ENCODE measurements at places on chromosomes 7 and 10. TPM values are rescaled to one million over a fixed set of nuclear protein-coding genes. Genes with fewer than 3 reads are reported as not detected.

DNA sequence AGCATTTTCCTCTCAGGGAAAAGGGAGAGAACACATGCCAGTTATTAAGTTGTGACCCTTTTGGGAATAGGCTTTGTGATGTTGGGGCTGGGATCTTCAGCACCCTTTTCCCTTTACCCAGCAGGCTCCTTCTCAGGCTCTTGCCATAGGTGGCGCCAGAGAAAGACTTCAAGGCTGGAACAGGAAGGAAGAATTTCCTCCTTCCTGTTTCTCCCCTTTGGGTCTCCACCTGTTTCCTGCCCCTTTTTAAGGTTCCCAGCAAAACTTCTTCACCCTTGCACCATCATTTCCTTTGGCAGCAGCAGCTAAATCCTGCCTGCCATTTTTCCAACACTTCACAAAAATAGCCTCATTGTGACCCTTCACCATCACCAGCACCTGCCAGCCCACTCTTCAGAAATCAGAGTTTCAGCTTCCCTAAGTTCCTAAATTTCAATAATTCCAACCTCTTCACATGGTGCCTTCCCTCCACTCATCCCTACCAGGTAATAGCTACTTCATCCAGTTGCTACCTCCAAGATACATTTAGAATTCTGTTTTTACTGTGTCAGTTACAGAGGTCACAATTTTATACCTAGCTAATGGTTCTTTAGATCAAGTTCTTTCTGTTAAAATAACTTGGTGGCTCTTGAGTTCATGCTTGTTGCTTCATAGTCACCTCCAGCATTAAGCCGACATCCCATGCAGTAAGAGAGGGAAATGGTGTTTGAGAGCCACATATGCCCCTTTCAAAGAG lies 22.4 kb upstream of the FOXK1 start:
- H3K27ac ChIP-seq: no peak overlapping the region
- no peaks in the 10 kb centered on the region for H3K36me3 ChIP-seq
- H3K4me1 ChIP-seq: no peaks in the 10 kb centered on the region
- no peak overlapping the region for H3K4me3 ChIP-seq

DNA sequence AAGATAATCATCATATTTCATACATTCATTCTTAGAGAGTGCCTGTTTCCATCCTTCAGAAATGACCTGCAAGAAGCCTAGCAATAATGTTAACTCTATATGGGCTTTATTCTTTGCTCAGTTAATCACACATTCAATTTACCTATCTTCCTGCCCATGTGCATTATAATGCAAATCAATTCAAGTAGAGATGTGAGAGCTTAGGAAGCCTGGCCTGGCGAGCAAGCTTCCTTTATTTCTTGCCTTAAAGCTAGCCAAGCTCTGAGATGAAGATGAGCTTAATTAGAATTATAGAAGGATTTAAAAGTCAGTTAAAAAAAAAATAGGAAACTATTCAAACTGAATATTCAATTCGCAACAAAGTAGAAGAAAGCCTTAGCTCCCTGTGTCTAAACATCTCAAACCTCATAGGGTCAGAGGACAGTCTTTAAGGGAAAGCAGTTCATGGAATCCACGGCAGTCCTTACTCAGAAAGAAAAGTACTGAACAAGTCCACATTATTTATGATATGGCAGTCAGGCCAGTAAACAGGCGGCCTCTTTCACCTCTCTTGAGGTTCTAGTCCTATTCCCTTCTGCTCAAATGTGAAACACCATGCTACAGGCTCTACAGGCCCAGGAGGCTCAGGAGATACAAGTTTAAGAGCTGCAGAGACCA lies 214.1 kb downstream of the TFEC start:
- H3K4me1 ChIP-seq: no peaks in the 10 kb centered on the region
- H3K36me3 ChIP-seq: no peaks in the 10 kb centered on the region
- H3K27me3 ChIP-seq: no peaks in the 10 kb centered on the region
- no peak overlapping the region for H3K4me3 ChIP-seq

GRCh38 chr7:116075351-116076145 lies 45.0 kb upstream of the TFEC start:
- H3K4me1 ChIP-seq: no peaks in the 10 kb centered on the region
- H3K27me3 ChIP-seq: no peaks in the 10 kb centered on the region
- H3K4me3 ChIP-seq: no peak overlapping the region
- no peak for DNase-seq
- no peaks in the 10 kb centered on the region for H3K36me3 ChIP-seq

- H3K36me3 ChIP-seq: peaks cover 64% of the 10 kb centered on the region
- H3K27me3 ChIP-seq: no peaks in the 10 kb centered on the region
- DNase-seq: no peak
- H3K27ac ChIP-seq: no peak overlapping the region
Measured at GRCh38 chr7:77771901-77772300, 26.3 kb downstream of the TMEM60 start.

DNA sequence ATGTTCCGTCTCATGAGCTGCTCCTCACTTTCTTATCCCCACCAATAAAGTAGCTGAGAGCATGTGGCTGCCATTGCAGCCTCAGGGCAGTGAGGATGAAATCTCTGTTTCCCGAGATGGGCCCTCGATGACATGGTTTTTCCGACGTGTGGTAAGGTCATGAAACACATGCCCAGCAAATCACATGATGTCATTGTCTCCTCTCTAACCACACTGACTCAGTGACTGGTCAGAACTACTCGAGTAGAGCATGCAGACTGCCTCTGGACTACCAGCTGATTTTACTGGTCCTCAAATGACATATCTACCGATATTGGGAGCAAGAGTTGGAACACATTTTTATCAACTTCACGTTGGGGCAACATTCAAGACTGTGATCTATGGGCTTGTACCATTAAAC lies 786.1 kb downstream of the CNTNAP2 start:
- no peak overlapping the region for H3K4me3 ChIP-seq
- H3K36me3 ChIP-seq: no peaks in the 10 kb centered on the region
- DNase-seq: no peak
- H3K27me3 ChIP-seq: no peaks in the 10 kb centered on the region

- peak overlapping the region; percentile 14 for H3K4me3 ChIP-seq
- peak overlapping the region; percentile 37 for H3K27ac ChIP-seq
- H3K36me3 ChIP-seq: peaks cover 17% of the 10 kb centered on the region
- no peaks in the 10 kb centered on the region for H3K27me3 ChIP-seq
- no peak for DNase-seq
Measured at GRCh38 chr10:102546606-102547320, 43.0 kb downstream of the SUFU start.

- DNase-seq: no peak
- H3K27me3 ChIP-seq: no peaks in the 10 kb centered on the region
- no peaks in the 10 kb centered on the region for H3K4me1 ChIP-seq
- no peak overlapping the region for H3K27ac ChIP-seq
- no peak overlapping the region for H3K4me3 ChIP-seq
Measured at GRCh38 chr7:81641873-81642272, 128.0 kb downstream of the HGF start.

GRCh38 chr7:98788966-98789365 lies 80.8 kb downstream of the TMEM130 start:
- no peak for DNase-seq
- no peak overlapping the region for H3K27ac ChIP-seq
- no peaks in the 10 kb centered on the region for H3K4me1 ChIP-seq
- no peaks in the 10 kb centered on the region for H3K36me3 ChIP-seq

DNA sequence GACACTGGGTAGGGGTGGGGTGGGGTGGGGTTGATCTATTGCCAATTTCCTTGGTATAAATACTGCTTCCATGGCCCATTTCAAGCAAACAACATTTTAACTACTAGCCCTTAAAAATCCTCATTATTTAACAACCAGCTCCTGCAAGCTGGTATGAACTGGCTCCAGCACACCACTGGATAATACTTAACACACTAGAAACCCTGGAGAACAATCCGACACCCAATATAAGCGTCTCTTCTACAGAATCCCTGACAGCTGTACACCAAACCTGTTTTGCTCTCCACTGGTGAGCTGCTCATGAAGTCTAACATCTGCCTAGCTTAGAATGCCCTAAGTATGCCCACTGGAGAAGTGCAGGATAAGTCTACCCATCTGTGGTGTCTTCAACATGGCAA lies 116.8 kb downstream of the HIPK2 start:
- H3K27me3 ChIP-seq: no peaks in the 10 kb centered on the region
- peaks cover 16% of the 10 kb centered on the region for H3K4me1 ChIP-seq
- H3K27ac ChIP-seq: no peak overlapping the region
- no peak overlapping the region for H3K4me3 ChIP-seq

DNA sequence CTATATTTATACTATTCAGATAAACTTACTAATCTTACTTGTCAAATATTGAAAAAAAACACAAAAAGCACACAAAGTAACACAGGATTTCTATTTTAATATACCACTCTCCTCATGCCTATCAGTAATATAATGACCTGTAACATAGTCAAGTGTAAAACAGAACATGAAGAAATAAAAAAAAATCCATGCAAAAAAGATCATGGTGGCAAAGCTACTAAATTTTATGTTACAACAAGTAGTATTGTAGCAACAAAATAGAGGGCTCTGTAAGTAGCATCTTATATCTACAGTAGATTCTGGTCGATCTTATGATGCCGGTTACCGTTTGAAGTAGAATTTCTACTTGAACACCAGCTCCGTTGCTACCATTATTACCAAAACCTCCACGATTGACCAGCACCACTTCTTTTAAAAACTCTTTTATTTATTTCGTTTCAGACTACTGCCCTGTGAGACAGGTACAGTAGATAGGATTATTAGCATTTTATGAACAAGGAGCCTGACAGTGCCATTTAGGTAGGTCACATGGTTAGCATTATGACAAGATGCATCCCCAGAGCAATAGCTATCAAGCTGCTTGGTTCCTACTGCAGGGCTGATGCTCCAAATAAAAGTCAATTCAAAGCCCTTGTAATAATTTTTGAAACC lies 2.1 kb downstream of the CPED1 start:
- no peak overlapping the region for H3K4me3 ChIP-seq
- no peak overlapping the region for H3K27ac ChIP-seq
- peaks cover 74% of the 10 kb centered on the region for H3K4me1 ChIP-seq
- no peak for DNase-seq

DNA sequence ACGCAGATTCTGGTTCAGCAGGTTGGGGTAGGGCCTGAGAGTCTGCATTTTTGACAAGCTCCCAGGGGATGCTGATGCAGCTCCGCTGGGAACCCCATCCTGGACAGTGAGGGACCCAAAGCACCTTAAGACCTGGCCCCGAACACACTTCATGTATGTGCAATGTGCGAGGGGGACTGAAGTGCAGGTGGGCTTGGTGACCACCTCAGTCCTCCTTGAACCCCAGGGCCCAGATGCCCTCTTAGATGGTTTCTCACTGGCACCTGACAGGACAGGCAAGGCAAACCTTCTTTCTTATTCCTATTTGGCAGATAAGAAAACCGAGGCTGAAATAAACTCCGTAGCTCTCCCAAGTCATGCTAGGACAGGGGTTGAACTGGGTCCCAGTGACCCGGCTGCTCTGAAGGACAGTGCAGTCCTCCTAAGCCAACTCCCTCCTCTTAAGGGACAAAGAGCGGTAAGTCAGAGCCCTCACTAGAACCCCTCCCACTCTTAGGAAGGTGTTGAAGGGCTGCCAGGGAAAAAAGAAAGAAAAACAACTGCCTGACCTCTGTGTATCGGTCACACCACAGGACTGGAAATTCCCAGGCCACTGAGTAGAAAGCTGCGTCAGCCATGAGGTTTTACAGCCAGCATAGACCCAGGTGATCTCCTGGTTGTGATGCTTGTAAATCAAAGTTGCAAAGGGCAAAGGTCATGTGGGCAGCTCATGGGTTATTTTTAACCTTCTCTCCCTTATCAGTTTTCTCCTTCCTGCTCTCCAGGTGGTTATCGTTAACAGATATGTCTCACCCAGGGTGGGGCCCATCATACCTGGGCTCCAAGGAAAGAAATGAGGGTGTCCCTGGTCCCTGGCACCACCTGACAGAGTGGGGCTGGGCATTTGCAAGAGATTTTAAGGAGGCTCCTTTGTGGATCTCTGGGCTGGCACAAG lies 90.9 kb upstream of the SMNDC1 start:
- peaks cover 17% of the 10 kb centered on the region for H3K4me1 ChIP-seq
- no peaks in the 10 kb centered on the region for H3K36me3 ChIP-seq
- H3K27me3 ChIP-seq: no peaks in the 10 kb centered on the region
- DNase-seq: no peak

DNA sequence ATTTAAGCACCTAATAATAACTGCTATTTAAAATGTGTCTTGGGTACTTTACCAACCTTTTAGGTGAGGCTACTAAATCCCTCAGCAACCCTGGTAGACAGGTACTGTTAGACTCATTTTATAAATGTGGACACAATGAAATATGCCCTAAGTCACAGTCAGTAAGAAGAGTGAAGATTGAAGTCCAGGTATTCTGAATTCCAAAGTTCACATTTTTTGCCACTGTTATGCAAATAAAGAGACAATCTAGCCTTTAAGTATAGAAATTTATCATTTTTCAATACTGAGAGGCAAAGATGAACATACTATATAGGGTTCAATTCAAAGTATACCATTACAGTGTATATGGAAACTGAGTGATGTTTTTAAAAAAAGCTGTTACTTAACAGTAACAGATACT lies 102.7 kb downstream of the LMBR1 start:
- H3K4me3 ChIP-seq: no peak overlapping the region
- DNase-seq: no peak
- H3K4me1 ChIP-seq: no peaks in the 10 kb centered on the region
- peaks cover 5% of the 10 kb centered on the region for H3K36me3 ChIP-seq
- H3K27ac ChIP-seq: no peak overlapping the region

DNA sequence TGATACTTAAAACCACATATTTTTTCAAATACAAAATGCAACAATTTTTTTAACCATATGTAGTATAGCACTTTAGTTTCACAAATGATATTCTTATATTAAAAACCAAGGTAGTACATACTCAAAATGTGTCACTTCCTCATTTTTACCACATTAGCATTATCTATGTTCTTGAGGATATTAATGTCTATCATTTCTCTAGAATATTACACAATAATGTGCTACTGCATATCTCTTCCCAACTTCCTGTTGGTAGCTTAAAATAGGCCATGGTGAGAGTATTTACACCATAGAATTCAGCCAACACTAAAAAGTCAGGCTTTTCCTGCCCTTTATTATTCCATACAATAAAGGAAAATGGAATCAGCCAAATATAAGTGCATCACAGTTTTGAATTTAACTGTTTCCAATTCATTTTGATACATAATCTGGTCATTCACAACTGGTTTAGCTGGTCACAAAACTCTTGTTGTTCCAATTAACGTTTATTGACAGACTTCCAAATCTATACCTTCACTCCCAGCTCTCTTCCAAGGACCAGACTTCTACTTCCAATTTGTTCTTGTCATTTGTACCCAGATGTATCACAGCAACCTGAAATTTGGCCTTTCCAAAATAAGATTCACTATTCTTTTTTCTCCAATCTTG lies 20.0 kb upstream of the LRRC17 start:
- H3K4me3 ChIP-seq: no peak overlapping the region
- H3K36me3 ChIP-seq: no peaks in the 10 kb centered on the region
- H3K4me1 ChIP-seq: peaks cover 37% of the 10 kb centered on the region
- no peaks in the 10 kb centered on the region for H3K27me3 ChIP-seq
- peak; percentile 38 for DNase-seq
- H3K27ac ChIP-seq: no peak overlapping the region

GRCh38 chr10:71736570-71736952 lies 17.0 kb upstream of the C10orf105 start:
- peaks cover 36% of the 10 kb centered on the region for H3K36me3 ChIP-seq
- no peaks in the 10 kb centered on the region for H3K27me3 ChIP-seq
- H3K27ac ChIP-seq: peak overlapping the region; percentile 38
- H3K4me3 ChIP-seq: peak overlapping the region; percentile 55
- peaks cover 89% of the 10 kb centered on the region for H3K4me1 ChIP-seq

- H3K27ac ChIP-seq: no peak overlapping the region
- H3K36me3 ChIP-seq: no peaks in the 10 kb centered on the region
- no peaks in the 10 kb centered on the region for H3K4me1 ChIP-seq
- DNase-seq: no peak
- H3K27me3 ChIP-seq: no peaks in the 10 kb centered on the region
Measured at GRCh38 chr10:114697061-114697598, 39.1 kb upstream of the ABLIM1 start.

Gene GPER1
- 10.0 TPM for polyA plus RNA-seq

Gene AMPH
- polyA plus RNA-seq: 0.61 TPM

Gene EXOC4
- polyA plus RNA-seq: 22.3 TPM

Gene RBP3
- polyA plus RNA-seq: not detected

Gene C10orf62
- polyA plus RNA-seq: not detected

Gene RELN
- polyA plus RNA-seq: not detected
